ENCODE measurements at places on chromosomes 2 and 18. TPM values are rescaled to one million over a fixed set of nuclear protein-coding genes. Genes with fewer than 3 reads are reported as not detected.

DNA sequence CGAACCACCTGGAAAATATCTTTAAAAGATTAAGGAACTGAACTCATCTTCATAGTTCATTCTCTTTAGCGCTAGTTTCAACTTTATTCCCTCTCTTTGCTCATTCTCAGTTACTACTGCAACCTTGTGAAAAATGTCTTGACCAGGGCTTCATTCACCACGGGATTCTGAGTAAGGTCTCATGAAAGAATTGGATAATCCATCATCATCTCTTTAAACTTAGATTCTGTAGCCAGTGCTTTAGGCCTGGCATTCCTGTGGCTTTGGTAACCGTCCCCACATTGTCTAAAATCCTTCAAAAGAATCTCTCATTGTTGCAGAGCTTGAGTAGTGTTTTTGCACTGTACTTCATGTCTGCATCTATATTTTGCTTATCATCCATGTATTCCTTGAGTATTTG lies 229.5 kb downstream of the ETAA1 start:
- no peak for DNase-seq

GRCh38 chr18:39825485-39826150 lies 2129.4 kb upstream of the PIK3C3 start:
- DNase-seq, result no peak

DNA sequence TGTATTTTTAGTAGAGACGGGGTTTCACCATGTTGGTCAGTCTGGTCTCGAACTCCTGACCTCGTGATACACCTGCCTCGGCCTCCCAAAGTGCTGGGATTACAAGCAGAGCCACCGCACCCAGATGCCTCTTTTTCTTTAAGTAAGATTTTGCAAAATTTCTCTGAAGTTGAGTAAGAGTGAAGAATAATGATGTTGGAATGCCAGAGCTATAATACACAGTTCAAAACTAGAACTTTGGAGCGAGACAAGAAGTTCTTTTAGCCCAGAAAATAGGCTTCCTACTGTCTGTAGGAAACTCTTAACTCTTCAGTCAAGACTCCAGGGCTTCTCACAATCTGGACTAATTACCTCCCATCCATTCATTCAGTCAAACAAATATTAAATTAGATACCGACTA lies 51.4 kb downstream of the MARCHF4 start:
- no peak for DNase-seq

- DNase-seq, result no peak
Measured at GRCh38 chr2:158529379-158530259, 72.9 kb downstream of the PKP4 start.

- DNase-seq, result no peak
Measured at GRCh38 chr2:70771446-70771845, 3.4 kb upstream of the ADD2 start.

DNA sequence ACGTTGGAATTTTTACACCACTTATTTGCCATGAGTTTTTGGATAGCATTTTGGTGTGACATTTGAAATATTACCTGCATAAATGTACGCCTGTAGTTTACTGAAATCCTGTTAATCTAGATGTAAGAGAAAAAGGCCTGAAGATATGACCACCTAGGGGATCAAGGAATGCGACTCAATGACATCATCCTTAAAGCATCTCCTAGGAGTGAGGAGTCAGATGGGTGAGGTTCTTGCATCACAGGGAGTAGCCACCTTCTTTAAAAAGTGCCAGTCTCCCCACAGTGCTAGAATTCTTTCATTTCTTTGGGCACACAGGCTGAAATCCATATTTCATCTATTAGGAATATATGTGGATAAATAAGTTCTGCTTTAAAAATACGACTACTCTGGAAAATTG lies 34.5 kb downstream of the ADCYAP1 start:
- no peak for DNase-seq

DNA sequence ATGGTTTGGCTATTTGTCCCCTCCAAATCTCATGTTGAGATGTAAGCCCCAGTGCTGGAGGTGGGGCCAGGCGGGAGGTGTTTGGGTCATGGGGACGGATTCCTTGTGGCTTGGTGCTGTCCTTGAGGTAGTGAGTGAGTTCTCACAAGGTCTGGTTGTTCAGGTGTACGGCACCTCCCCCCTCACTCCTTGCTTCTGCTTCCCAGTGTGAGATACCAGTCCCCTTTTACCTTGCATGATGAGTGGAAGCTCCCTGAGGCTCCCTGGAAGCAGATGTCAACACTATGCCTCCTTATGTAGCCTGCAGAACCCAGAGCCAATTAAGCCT lies 232.6 kb downstream of the LDLRAD4 start:
- no peak for DNase-seq

GRCh38 chr2:181178130-181178529 lies 197.7 kb downstream of the UBE2E3 start:
- no peak for DNase-seq

DNA sequence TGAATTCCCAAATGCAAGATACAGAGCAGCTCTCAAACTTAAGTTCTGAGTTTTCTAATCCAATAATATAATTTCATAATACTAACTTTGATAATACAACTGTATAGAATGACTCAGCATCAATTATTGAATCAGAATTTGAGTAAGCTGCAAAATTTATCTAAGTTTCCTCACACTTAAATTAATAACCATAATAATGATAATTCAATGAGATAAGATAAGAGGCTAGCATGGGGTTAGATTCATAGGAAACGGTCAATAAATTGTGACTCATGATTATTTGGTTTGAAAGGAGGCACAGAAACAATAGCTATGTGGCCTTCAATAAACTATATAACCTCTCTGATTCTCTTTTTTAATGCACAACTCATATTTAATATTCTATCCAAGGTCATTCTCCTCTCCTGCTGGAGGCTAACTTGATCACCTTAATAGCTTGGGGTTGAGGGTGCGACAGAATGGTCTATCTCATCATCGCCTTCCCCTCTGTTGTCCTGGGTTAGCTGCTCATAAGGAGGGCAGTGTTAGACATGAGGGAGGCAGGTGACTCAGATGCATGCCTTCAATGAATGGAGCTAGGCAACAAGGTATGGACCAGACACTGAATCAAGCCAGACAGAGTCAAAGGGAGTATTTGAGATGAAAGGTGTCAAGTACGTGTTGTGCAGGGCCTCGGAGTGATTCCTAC lies 36.2 kb upstream of the BMP10 start:
- DNase-seq, result no peak

DNA sequence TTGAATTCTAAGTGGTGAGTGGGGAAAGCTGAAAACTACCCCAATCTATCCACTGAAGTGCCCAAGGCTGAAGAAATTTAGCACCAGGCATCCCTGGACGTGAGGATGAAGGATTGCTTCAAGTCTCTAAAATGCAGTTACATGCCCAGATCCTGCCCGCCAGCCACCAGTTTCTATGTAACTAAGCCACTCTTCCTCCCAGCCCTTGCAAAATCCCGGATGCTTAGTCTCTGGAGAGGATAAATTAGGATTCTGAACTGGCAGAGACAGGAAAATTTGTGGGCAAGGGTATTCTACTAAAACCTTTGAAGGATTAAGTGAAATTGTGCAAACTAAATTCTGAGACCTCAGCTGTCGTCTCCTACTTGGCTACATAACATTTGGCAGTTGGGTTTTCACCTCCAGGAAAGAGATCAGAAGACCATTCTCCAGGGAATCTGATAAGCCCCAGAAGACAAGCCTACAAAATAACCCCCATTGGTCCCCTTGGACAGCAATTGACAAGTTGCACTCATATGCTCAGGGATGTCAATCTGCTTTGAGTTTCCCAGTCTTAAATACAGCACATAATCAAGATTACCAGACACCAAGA lies 93.9 kb upstream of the CD226 start:
- DNase-seq, result no peak

DNA sequence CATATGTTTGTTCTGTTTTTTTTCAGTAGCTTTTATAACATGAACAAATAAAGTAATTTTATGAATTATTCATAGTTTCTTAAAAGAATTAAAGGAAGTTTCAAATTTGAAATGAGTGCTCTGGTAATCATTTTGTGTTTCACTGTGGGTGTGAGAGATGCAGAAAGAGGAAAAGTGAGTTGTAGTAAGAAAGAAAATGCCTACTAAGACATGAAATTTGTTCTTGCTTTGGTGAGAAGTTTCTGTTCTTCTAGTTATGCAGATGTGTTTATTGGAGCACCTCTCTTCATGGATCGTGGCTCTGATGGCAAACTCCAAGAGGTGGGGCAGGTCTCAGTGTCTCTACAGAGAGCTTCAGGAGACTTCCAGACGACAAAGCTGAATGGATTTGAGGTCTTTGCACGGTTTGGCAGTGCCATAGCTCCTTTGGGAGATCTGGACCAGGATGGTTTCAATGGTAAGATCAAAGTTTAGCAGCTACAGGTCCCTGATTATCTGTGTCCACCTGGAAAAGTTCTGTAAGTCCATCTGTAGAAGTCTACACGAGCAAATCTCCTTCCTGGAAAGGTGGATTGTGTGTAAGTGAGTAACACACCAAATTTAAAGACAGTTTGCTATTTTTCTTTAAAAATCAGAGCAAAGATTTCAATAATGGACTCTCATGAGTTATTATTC lies 51.4 kb downstream of the ITGAV start:
- DNase-seq, result no peak

DNA sequence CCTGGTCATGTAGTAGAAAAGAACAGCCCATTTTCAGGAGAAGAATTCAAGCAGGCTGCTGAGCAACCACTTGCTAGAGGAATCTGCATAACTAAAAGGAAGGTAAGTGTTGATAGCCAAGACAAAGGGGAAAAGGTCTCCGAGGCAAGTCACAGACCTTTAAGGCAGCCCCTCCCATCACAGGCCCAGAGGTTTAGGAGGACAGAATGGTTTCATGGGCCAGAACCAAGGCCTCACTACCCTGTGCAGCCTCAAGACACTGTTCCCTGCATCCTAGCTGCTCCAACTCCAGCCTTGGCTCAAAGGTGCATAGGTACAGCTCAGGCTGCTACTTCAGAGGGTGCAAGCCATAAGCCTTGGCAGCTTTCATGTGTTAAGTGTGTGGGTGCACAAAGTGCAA lies 238.6 kb upstream of the CYP26B1 start:
- DNase-seq, result no peak

- peak; percentile 8 for DNase-seq
Measured at GRCh38 chr2:95271381-95271971, 2.8 kb upstream of the PROM2 start.

DNA sequence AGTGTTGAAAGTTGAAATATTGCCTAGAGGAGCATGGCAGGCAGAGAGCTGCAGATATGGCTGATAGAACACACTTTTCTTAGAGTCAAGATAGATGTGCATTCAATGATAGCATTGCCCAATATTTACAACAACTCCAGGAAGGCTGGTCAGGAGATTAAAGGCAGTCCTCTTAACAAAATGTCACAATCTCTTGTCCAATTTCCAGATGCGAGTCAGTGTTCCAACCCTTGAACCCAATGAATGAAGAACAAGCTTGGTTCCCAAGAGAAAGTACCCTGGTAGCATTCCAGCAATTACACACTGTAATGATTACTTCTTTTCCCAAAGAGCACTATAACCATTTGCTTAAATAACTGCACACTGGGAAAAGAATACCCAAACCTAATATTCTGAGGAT lies 839.4 kb upstream of the VRK2 start:
- no peak for DNase-seq

DNA sequence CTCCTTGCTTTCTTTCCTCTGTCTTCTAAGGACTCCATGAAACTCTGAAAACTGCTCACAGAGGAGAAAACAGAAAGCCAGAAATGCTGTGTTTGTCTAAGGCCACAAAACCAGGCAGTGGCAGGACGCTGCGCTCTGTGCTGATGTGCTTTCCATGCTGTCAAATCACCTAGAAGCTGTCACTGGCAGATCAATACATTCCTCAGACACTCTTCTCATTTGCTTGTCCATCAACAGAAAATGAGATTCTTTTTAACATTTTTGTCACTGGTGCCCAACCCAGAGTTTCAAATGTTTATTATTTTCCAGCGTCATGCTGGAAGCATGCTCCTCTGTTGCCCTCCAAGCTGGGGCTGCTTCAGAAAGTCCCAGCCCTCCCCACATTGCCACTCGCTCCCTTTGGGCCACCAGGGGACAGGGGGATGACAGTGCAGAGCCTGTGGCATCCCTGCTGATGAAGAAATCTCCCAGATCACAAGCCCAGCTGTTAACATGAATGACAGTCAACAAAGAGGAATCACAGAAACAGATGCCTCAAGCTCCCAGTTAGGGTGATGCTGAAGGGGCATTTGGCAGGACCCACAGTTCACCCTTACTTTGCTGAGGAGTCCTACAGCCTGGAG lies 117.5 kb upstream of the MEIS1 start:
- DNase-seq, result no peak

DNA sequence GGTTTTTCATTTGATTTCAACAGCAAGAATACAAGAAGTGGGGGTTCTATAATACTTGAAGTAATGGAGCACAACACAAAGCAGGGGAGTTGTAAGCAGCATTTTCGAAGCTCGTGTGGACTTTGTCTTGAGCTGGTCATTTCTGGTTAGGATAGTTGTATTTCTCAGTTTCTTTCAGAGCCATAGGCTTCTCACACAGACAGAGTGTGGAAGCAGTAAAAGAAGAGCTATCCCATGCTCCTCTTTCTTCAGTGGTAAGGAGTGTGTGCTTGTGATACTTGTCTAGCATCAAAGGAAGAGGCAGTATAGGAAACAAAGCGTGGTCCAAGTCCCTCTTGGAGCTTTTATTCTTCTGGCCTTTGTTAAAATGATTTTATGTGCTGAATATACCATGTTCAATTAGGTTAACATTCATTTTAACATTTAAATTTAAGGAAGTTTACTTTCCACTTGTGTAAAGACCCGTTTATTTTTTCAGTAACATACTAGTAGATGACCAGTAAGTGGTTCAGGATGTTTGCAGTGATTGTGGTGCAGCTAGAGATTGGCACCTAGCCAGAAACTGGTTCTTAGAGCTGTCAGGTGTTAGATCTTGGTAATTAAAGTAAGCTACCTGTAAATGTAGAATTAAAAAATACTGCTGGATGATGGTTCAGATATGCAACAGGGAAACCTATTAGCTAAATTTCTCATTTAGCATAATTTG lies 14.6 kb downstream of the CCNYL1 start:
- no peak for DNase-seq

- peak; percentile 7 for DNase-seq
Measured at GRCh38 chr2:9808334-9809063, 34.8 kb upstream of the TAF1B start.

DNA sequence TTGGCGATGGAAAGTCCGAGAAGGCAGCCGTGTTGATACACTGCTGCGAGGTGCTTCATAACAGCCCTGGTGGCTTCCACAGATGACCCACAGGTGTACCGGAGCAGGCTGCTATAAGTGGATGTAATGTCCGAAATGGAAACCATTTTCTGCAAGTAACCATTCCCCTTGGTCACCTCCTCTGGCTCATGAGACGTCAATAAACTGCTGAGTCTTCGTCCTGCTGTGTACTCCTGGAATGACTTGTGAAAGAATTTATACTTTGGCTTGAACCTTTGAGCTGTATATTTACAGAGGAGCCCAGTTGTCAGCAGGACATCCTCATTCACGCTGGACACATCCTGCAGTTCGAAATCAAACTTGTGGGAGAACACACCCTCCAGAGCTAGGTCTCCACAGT lies 14.4 kb downstream of the NLRC4 start:
- no peak for DNase-seq

TUBA3E gene
- total RNA-seq, result 1.3 TPM

SETBP1 gene
- total RNA-seq, result 24.1 TPM

ATP5MC3 gene
- 100 TPM for total RNA-seq

RAB12 gene
- total RNA-seq, result 38.9 TPM

DSC3 gene
- total RNA-seq, result 9.1 TPM

HOXD1 gene
- total RNA-seq, result 0.48 TPM

GALNT13 gene
- 0.40 TPM for total RNA-seq

RFX8 gene
- 0.32 TPM for total RNA-seq

RND3 gene
- total RNA-seq, result 3.6 TPM

NEU2 gene
- total RNA-seq, result not detected
